Smooth muscle cell of the coronary artery (primary cell): ENCODE measurements at places on chromosomes 6 and 20. TPM values are rescaled to one million over a fixed set of nuclear protein-coding genes. Genes with fewer than 3 reads are reported as not detected.

The SLC4A11 gene
- 0.83 and 1.2 TPM in 2 replicates for total RNA-seq

The POLR3F gene
- total RNA-seq: 11.1 and 11.8 TPM in 2 replicates

The FRK gene
- 0.47 and 2.0 TPM in 2 replicates for total RNA-seq

The LY86 gene
- not detected in 2 replicates for total RNA-seq

The LRFN2 gene
- total RNA-seq: not detected in 2 replicates

The MCHR2 gene
- total RNA-seq: not detected in 2 replicates

The PCSK2 gene
- total RNA-seq: not detected in 2 replicates
